Metanephros (tissue), 2 donors: ENCODE measurements at places on chromosomes 11 and 22. TPM values are rescaled to one million over a fixed set of nuclear protein-coding genes. Genes with fewer than 3 reads are reported as not detected.

ADAMTS15 gene
- total RNA-seq, result 98.2 TPM

BANF1 gene
- 37.6 TPM for total RNA-seq

ATL3 gene
- total RNA-seq, result 38.0 TPM

ATP5MG gene
- 85.7 TPM for total RNA-seq

ZP1 gene
- not detected for total RNA-seq

RBMXL2 gene
- 0.64 TPM for total RNA-seq

OR56A1 gene
- 0.12 TPM for total RNA-seq

MAPK8IP2 gene
- total RNA-seq, result 1.8 TPM

PIK3IP1 gene
- total RNA-seq, result 23.6 TPM

HEPN1 gene
- not detected for total RNA-seq

SLCO2B1 gene
- 15.9 TPM for total RNA-seq

TRIM51 gene
- not detected for total RNA-seq

IGLL1 gene
- total RNA-seq, result 3.7 TPM

ARHGAP8 gene
- total RNA-seq, result 14.8 TPM

SYVN1 gene
- total RNA-seq, result 22.3 TPM

CABP4 gene
- 0.58 TPM for total RNA-seq

STIP1 gene
- total RNA-seq, result 114 TPM

KRTAP5-7 gene
- total RNA-seq, result 0.23 TPM
